ENCODE measurements at places on chromosomes 2 and 18.

DNA sequence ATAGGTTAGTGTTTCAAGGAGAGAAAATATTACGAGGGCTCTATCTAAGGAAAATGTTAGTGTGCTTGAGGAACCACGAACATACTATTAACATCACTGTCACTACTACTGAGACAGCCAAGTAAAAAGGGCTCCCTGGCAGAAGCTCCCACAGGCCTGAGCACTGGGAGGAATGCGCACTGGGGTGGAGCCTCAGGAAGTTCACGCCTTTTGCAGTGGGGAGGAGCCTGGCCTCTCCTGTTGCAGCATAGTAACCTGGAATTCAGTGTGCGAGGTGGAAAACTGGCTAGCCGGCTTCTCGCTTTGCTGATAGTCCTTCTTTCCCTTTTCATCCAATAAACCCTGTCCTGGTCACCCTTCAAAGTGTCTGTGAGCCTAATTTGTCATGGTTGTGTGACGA lies 250.3 kb downstream of the ERBB4 start:
- H3K4me1 ChIP-seq: no peaks in the 10 kb centered on the region
- no peak overlapping the region for H3K4me3 ChIP-seq
- H3K36me3 ChIP-seq: no peaks in the 10 kb centered on the region
- no peak overlapping the region for H3K27ac ChIP-seq
- DNase-seq: no peak

GRCh38 chr18:55908901-55909366 lies 320.9 kb upstream of the TCF4 start:
- no peak for DNase-seq
- no peaks in the 10 kb centered on the region for H3K36me3 ChIP-seq
- no peaks in the 10 kb centered on the region for H3K27me3 ChIP-seq
- no peak overlapping the region for H3K4me3 ChIP-seq

DNA sequence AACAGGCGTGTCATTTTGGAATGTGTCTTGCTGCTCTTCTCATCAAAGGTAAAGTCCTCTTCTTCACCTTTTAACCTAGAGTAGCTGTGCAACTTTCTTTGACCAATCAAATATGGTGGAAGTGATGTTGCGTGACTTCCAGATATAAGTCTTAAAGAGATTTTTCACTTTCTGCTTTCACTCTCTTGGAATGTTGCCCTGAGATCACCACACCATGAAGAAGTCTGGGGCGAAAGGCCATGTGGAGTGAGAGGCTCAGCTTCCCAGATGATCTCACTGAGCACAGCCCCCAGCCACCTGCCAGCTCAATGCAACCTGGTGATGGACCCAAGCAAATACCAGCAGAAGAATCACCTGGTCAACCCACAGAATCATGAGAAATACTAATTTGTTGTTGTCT lies 7.1 kb upstream of the GALNT3 start:
- DNase-seq: no peak
- no peak overlapping the region for H3K4me3 ChIP-seq
- H3K4me1 ChIP-seq: peaks cover 4% of the 10 kb centered on the region
- peaks cover 2% of the 10 kb centered on the region for H3K36me3 ChIP-seq

DNA sequence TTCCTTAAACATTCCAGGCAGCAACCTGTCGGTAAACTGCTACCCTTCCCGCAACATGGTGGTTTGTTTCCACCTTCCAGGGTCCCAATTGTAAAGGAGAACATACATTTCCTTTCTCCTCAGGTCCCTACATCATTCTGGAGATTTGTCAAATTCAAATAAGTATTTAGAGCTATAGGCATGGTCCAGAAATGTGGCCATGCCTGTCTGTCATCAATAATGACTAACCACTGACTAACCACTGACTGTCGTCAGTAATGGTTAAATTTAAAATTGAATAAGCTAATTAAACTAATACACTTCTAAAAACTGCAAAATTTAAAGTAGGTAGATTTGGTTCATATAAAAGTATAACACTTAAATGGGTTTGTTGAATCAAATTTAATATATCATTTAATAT lies 984.0 kb upstream of the SLC39A10 start:
- H3K27me3 ChIP-seq: no peaks in the 10 kb centered on the region
- H3K27ac ChIP-seq: no peak overlapping the region
- no peaks in the 10 kb centered on the region for H3K36me3 ChIP-seq

DNA sequence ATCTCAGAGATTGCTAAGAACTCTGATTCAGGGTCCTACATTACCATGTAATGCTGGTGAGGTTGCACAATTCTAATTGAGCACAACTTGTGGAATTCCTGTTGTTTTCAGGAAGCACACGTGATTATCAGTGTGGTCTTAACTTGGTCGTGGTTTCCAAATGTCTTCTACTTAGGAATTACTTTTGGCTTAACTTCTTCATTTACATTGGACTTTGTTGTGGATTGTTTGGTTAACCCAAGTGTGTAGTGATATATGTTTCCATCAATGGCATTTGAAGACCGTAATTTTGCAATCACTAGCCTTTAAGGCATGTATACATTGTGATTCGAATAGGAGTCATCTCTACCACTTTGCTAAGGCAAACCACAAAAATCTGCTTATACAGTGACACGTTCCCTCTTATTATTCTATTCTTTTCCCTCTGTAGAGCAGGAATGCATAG lies 373.3 kb downstream of the IRS1 start:
- no peak overlapping the region for H3K27ac ChIP-seq
- DNase-seq: no peak
- peaks cover 8% of the 10 kb centered on the region for H3K4me1 ChIP-seq
- no peak overlapping the region for H3K4me3 ChIP-seq
- H3K27me3 ChIP-seq: peaks cover 24% of the 10 kb centered on the region

DNA sequence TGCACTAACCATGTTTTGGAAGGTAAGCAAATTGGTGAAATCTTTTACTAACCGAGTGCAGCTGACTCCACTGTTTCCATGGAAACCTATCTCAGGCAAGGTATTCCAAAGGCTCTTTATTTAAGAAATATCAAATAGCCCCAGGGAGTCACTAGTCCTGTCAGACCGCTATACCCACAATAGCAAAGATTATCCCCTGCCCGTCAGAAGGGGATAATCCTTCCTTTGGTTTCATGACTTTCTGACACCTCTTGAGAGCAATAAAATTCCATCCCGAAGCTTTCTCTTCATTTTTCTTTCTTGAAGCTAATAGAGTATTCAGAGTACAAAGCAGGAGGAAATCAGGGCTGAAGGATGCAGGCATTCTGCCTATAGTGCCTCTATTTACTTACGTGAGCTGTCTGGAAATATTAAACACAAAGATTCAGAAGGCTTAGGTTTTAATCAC lies 34.7 kb upstream of the MAP2 start:
- no peaks in the 10 kb centered on the region for H3K4me1 ChIP-seq
- no peaks in the 10 kb centered on the region for H3K27me3 ChIP-seq
- no peak overlapping the region for H3K4me3 ChIP-seq

DNA sequence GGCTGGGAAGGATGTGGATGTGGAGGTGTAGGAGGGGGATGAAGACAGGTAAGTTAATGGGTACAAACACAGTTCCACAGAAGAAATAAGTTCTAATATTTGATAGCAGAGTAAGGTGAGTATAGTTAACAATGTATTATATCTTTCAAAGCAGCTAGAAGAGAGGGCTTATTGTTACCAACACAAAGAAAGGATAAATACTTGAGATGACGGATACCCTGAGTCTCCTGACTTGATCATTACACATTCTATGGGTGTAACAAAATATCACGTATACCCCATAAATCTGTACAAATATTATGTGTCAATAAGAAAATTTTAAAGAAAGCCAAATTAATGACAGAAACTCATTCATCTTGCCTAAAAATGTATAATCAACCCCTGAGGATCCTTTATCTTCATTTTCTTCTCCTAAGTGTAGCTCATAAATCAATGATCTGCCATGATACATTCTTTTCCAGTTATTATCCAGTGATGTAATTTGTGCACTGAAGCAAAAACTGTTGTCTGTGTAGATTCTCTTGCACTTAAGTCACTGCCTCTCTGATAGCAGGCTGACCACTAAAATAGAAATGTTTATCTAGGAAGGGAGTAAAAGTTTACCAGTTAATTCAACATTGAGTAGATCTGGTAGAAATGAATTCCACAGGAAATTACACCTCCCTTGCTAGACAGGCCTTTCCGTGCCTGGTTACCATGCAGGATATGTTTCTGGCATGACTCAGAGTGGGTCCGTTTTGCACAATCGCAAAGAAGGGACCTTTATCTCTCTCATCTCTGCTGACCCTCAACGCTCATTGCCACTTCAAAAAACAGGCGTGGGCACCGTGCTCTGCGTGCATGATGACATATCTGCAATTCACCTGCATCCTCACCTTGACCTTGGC lies 249.7 kb upstream of the NCKAP5 start:
- H3K27me3 ChIP-seq: no peaks in the 10 kb centered on the region
- H3K27ac ChIP-seq: no peak overlapping the region
- DNase-seq: no peak
- H3K36me3 ChIP-seq: no peaks in the 10 kb centered on the region
- no peak overlapping the region for H3K4me3 ChIP-seq
- H3K4me1 ChIP-seq: no peaks in the 10 kb centered on the region

GRCh38 chr2:4900861-4901770 lies 791.1 kb upstream of the SOX11 start:
- H3K27ac ChIP-seq: no peak overlapping the region
- no peaks in the 10 kb centered on the region for H3K36me3 ChIP-seq
- DNase-seq: no peak
- no peaks in the 10 kb centered on the region for H3K27me3 ChIP-seq
- no peaks in the 10 kb centered on the region for H3K4me1 ChIP-seq

DNA sequence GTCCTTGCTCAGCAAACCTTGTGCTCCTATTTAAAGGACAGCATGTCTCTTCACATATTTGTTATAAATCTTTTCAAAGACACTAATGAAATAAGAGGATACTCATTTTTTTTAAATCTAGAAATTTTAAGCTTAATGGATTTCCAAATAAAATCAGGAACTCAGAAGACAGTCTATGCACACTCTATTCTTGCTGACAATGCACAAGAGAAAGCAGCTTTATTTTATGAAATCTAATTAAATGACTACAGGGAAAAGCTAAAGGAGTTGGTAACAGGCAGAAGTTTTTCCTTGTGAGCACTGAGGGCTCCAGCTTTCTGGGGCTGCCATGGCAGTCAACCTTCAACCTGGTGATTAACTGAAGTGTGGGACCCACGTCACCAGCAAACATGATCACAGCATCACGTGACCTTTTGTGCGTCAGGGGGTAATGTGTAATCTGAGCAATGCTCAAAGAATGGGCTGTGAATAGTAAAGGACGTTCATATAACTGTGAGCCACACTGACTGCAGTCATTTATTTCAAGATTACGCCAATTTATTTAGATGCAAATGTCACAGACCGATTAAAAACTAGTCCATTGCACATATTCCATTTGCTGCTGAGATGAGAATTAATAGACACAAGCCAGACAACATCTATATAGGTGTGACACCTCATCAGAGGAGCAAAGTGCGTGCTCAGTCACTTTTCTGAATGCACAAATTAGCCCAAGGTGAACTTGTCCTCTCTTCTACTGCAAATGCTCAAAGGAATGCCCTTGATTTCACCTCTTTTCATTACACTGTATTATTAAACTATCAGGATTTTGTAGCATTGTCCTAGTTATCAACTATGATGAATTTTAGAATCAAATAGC lies 11.6 kb upstream of the DNER start:
- H3K27me3 ChIP-seq: peaks cover 7% of the 10 kb centered on the region
- no peak overlapping the region for H3K4me3 ChIP-seq
- DNase-seq: no peak
- peaks cover 9% of the 10 kb centered on the region for H3K4me1 ChIP-seq
- no peak overlapping the region for H3K27ac ChIP-seq
- H3K36me3 ChIP-seq: no peaks in the 10 kb centered on the region

- no peak overlapping the region for H3K4me3 ChIP-seq
- H3K27ac ChIP-seq: no peak overlapping the region
- H3K27me3 ChIP-seq: no peaks in the 10 kb centered on the region
- no peaks in the 10 kb centered on the region for H3K4me1 ChIP-seq
These were observed 1216.1 kb upstream of the FAM98A start for GRCh38 chr2:34815052-34815741.

DNA sequence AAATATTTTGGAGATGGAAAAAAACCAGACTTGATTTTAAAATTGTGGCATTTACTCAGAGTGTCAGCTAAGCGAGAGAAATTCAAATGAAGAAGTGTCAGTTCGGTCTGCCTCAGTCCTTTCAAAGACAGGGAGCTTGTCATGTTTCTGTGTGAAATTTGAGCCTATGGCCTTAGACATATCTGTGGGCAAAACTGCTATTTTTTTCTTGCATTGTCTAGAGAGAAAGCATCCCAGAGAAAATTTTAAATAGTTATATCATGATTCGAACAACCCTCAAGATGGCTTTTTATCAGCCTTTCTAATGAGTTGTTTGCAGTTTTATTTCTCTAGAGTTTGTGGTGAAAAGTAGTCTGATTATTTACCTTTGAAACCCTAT lies 50.2 kb upstream of the KCNE4 start:
- no peak overlapping the region for H3K27ac ChIP-seq
- H3K27me3 ChIP-seq: peaks cover 22% of the 10 kb centered on the region
- no peaks in the 10 kb centered on the region for H3K36me3 ChIP-seq
- H3K4me1 ChIP-seq: no peaks in the 10 kb centered on the region
- no peak for DNase-seq
- no peak overlapping the region for H3K4me3 ChIP-seq

DNA sequence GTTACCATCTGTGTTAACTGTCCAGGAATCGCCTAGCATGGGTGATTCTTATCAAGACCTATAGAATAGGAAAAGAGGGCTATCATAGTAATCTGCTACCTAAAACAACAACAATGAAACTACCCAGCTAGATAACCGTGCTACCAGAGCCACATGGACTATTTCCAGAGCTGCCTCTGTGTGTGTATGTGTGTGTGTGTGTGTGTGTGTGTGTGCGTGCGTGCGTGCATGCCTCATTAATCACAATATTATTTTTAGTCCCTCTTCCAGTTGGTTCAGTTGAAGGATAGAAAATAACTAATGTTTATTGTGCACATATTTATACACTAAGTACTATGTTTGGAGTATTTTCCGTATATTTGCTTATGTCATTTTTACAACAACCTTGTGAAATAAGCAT lies 201.1 kb downstream of the SP3 start:
- no peaks in the 10 kb centered on the region for H3K4me1 ChIP-seq
- no peaks in the 10 kb centered on the region for H3K36me3 ChIP-seq
- no peak for DNase-seq

GRCh38 chr2:240982821-240983281 lies 15.6 kb upstream of the SNED1 start:
- no peak for DNase-seq
- no peak overlapping the region for H3K27ac ChIP-seq
- no peak overlapping the region for H3K4me3 ChIP-seq
- H3K27me3 ChIP-seq: peaks cover 7% of the 10 kb centered on the region
- no peaks in the 10 kb centered on the region for H3K36me3 ChIP-seq

DNA sequence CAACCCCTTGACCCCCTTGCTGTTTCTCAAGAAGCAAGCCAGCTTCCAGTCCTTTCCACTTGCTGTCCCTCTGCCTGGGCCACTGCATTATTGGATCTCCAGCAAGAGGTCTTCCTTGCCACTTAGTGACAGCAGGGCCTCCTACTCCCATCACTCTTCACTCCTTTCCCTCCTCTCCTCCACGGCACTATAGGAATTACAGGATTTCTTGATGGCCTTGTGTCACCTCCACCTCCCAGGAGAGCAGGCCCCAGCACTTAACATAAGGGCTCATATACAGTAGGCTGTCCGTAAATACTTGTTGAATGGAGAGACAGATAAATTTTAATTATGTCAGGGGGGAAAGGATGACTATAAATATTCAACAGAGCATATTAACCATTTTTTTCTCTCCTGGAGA lies 129.4 kb downstream of the SP3 start:
- H3K27ac ChIP-seq: no peak overlapping the region
- DNase-seq: no peak
- no peaks in the 10 kb centered on the region for H3K4me1 ChIP-seq
- H3K36me3 ChIP-seq: no peaks in the 10 kb centered on the region

- H3K27me3 ChIP-seq: no peaks in the 10 kb centered on the region
- no peak overlapping the region for H3K27ac ChIP-seq
- DNase-seq: no peak
- H3K36me3 ChIP-seq: peaks cover 23% of the 10 kb centered on the region
- no peak overlapping the region for H3K4me3 ChIP-seq
- H3K4me1 ChIP-seq: no peaks in the 10 kb centered on the region
These were observed 96.7 kb downstream of the EIPR1 start for GRCh38 chr2:3280683-3281520.

Data from activated naive CD8-positive, alpha-beta T cell treated with anti-CD3 and anti-CD28 coated beads, Interleukin-2, amount 10 ng/mL, durations not matched to agents 7 days and 5 days (primary cell).